Panc1 (cell line): ENCODE measurements at places on chromosomes 1 and 21.

- no peak overlapping the region for H3K4me3 ChIP-seq
- no peak for DNase-seq
- H3K27ac ChIP-seq: no peak overlapping the region
- no peaks in the 10 kb centered on the region for H3K36me3 ChIP-seq
- no peaks in the 10 kb centered on the region for H3K4me1 ChIP-seq
Observed at GRCh38 chr1:180273066-180273465, 43.0 kb downstream of the LHX4 start.

- H3K4me1 ChIP-seq: peaks cover 26% of the 10 kb centered on the region
- H3K36me3 ChIP-seq: peaks cover 6% of the 10 kb centered on the region; the same call in 1 of the 2 replicates
- DNase-seq: no peak
- H3K4me3 ChIP-seq: peak overlapping the region; percentile 88
- peak overlapping the region; percentile 93 for H3K27ac ChIP-seq
- no peaks in the 10 kb centered on the region for H3K27me3 ChIP-seq
Observed at GRCh38 chr1:58783090-58783992, 506 bp downstream of the JUN start.

DNA sequence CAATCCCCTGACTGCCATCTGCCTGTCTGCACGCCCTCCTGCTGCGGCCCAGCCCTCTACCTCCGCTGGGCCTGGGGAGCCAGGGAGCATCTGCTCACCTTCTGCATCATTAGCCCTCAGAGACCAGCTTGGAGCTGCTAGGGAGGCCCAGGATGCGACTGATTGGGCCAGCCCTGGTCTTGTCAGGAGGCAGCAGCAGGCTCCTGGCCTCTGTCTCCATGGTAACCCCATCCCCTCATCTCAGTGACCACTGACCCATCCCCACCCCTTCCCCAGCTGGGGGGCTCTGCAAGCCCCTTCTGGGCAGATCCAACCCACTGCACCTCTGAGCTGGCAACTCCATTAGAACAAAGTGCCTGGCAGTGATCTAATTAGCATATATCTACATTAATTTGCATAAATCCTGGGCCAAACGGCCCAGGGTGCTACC is 37.7 kb downstream of the NKAIN1 start:
- no peaks in the 10 kb centered on the region for H3K27me3 ChIP-seq
- H3K36me3 ChIP-seq: no peaks in the 10 kb centered on the region
- H3K4me1 ChIP-seq: no peaks in the 10 kb centered on the region
- no peak overlapping the region for H3K4me3 ChIP-seq
- no peak overlapping the region for H3K27ac ChIP-seq
- DNase-seq: no peak

DNA sequence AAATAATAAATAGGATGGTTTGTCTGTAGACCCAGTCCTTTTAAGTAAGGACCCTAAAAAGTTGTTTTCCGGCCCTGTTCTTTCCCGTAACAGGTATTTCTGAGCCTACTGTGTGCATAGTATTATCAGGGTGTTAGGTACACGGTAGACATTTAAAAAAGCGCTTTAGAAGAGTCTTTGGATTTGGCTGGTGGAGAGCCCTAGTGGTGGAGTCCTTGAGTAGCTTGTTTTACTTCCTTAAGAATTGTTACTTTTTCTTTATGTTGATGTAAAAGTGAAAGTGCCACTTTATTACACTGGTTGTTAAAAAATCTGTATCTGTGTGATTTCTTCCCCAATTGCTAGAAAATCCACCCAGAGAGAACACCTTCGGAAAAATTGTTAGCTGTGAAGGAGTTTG is 36.8 kb downstream of the SMYD2 start:
- H3K4me1 ChIP-seq: no peaks in the 10 kb centered on the region
- H3K4me3 ChIP-seq: no peak overlapping the region
- H3K27ac ChIP-seq: no peak overlapping the region
- no peaks in the 10 kb centered on the region for H3K36me3 ChIP-seq

DNA sequence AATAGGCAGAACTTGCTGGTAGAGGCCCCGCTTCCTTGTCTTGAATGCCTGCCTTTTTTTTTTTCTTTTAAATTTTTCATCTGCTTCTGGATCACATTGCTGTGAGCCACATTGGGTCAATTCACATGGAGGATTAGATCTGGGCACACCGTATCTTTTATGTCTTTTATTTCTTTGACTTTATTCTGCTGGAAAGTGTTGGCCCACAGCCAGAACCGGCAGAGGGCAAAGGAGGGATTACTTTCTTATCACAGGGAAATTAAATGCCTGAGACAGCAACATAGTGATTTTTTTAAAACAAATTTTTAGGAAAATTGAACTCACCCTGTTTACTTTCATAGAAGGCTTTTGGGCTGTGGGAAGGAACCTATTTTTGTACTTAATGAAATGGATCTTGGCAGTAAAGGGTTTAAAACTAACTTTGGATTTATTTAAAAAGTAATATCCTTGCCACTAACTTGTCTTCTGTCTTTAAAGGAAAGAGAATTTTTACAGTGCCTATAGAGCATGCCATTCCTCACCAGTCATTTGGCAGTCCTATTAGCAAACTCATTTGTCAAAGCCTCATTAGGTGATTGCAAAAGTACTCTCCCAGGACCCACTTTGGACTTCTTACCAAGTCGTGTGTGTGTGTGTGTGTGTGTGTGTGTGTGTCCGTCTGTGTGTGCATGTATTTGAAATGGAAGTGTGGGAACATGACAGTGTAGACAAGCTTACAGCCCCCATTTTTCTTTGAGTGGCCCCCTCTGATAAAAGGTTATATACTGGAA is 68.4 kb downstream of the ST6GALNAC3 start:
- H3K4me1 ChIP-seq: no peaks in the 10 kb centered on the region
- no peaks in the 10 kb centered on the region for H3K36me3 ChIP-seq
- DNase-seq: no peak

GRCh38 chr1:167463875-167464575 is 54.3 kb downstream of the CD247 start:
- H3K4me3 ChIP-seq: no peak overlapping the region
- no peaks in the 10 kb centered on the region for H3K4me1 ChIP-seq
- no peaks in the 10 kb centered on the region for H3K27me3 ChIP-seq

DNA sequence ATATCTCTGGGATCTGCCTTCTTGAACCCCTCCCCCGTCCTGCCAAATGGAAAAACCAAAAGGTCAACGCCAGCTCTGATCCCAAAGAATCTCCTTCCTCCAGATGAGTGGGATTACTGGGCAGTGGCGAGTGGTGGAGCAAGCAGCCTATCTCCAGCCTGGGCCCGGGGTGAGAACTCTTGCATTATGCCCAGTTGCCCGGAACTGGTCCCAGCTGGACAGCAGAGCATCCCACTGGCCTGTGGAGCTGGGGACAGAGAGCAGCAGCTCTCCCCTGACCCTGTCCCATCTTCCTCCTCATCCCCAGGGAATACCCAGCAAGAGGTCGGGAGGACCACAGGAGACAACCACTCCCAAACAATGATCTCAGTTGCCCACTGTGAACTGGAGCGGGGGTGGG is 130.5 kb downstream of the TMEM53 start:
- H3K27ac ChIP-seq: no peak overlapping the region
- no peaks in the 10 kb centered on the region for H3K4me1 ChIP-seq
- DNase-seq: no peak

GRCh38 chr1:26017606-26018005 is 4.0 kb upstream of the EXTL1 start:
- H3K27me3 ChIP-seq: no peaks in the 10 kb centered on the region
- H3K27ac ChIP-seq: no peak overlapping the region
- DNase-seq: no peak
- H3K4me3 ChIP-seq: no peak overlapping the region

GRCh38 chr1:162165528-162165927 is 96.0 kb downstream of the NOS1AP start:
- peaks cover 70% of the 10 kb centered on the region for H3K4me1 ChIP-seq
- DNase-seq: no peak
- H3K36me3 ChIP-seq: no peaks in the 10 kb centered on the region
- H3K27ac ChIP-seq: peak overlapping the region; percentile 71
- H3K27me3 ChIP-seq: no peaks in the 10 kb centered on the region

GRCh38 chr1:10529091-10529490 is 54.3 kb downstream of the PEX14 start:
- peak overlapping the region; percentile 92 for H3K27ac ChIP-seq
- H3K27me3 ChIP-seq: no peaks in the 10 kb centered on the region
- H3K36me3 ChIP-seq: no peaks in the 10 kb centered on the region
- H3K4me3 ChIP-seq: peak overlapping the region; percentile 38
- no peak for DNase-seq

DNA sequence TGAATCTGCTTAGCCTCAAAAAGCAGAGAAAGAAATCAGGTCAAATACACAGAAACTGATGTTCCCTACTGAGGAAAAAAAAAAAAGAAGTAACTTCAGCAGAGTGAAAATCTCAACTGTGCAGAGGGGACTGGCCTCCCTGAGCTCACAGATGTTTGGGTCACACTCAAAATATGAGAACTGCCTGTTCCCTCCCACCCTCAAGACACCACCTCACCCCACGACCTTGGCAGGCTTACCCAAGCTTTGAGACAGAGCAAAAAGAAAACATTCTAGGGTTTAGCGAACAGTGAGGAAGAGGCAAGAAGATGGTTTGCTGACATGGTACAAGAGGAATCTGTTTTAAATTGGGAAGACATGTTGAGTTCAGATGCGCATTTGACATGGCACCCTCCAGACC is 48.8 kb downstream of the NID1 start:
- H3K36me3 ChIP-seq: no peaks in the 10 kb centered on the region
- H3K4me1 ChIP-seq: no peaks in the 10 kb centered on the region
- H3K27ac ChIP-seq: no peak overlapping the region
- no peak for DNase-seq
- no peaks in the 10 kb centered on the region for H3K27me3 ChIP-seq

- DNase-seq: no peak
- H3K27me3 ChIP-seq: no peaks in the 10 kb centered on the region
- no peaks in the 10 kb centered on the region; the same call in none of the 2 replicates for H3K36me3 ChIP-seq
- no peak overlapping the region for H3K27ac ChIP-seq
- no peak overlapping the region for H3K4me3 ChIP-seq
Observed at GRCh38 chr21:44065428-44065827, 41.8 kb upstream of the PWP2 start.

GRCh38 chr1:65889441-65889840 is 96.7 kb downstream of the PDE4B start:
- no peak overlapping the region for H3K27ac ChIP-seq
- H3K36me3 ChIP-seq: no peaks in the 10 kb centered on the region
- no peaks in the 10 kb centered on the region for H3K27me3 ChIP-seq
- H3K4me3 ChIP-seq: no peak overlapping the region
- DNase-seq: no peak

DNA sequence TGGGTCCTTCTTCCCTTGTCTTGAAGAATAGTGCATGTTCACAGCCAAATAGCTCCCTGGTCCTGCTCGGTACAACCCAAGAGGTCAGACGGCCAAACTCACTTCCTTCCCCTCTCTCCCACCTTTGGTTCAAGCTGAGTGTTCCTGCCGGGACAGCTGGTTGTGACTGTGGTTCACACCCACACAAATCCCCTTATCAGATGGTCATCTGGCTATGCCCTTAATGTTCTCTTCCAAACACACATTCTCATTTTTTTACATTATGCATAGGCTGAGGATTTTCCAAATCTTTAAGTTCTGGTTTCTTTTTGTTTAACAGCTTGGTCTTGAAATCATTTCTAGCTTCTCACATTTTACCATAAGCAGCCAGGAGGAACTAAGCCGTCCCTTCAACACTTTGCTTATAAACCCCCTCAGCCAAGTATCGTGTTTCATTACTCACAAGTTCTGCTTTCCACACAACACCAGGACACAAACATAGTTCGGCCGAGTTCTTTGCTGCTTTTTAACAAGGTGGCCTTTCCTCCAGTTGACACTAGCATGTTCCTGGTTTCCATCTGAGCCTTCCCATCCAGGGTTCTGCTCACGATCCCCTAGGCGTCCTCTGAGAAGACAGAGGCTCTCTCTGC is 19.7 kb upstream of the TSPEAR start:
- no peak for DNase-seq
- no peaks in the 10 kb centered on the region for H3K4me1 ChIP-seq
- H3K27ac ChIP-seq: no peak overlapping the region

GRCh38 chr1:102837551-102837950 is 270.8 kb downstream of the COL11A1 start:
- no peak for DNase-seq
- no peak overlapping the region for H3K27ac ChIP-seq
- no peaks in the 10 kb centered on the region for H3K27me3 ChIP-seq
- H3K4me3 ChIP-seq: no peak overlapping the region
- no peaks in the 10 kb centered on the region for H3K4me1 ChIP-seq

- H3K4me3 ChIP-seq: no peak overlapping the region
- peak overlapping the region; percentile 78 for H3K27ac ChIP-seq
- H3K27me3 ChIP-seq: no peaks in the 10 kb centered on the region
- H3K4me1 ChIP-seq: peaks cover 32% of the 10 kb centered on the region
Observed at GRCh38 chr1:12433323-12434053, 184.5 kb downstream of the DHRS3 start.

GRCh38 chr1:85801520-85801919 is 93.3 kb upstream of the ZNHIT6 start:
- H3K4me1 ChIP-seq: no peaks in the 10 kb centered on the region
- no peaks in the 10 kb centered on the region for H3K36me3 ChIP-seq
- H3K4me3 ChIP-seq: no peak overlapping the region
- no peak overlapping the region for H3K27ac ChIP-seq
- peak; percentile 32 for DNase-seq

- H3K27ac ChIP-seq: no peak overlapping the region
- no peaks in the 10 kb centered on the region for H3K27me3 ChIP-seq
- no peak overlapping the region for H3K4me3 ChIP-seq
- no peaks in the 10 kb centered on the region for H3K36me3 ChIP-seq
Observed at GRCh38 chr21:39631842-39632562, 19.3 kb downstream of the B3GALT5 start.

DNA sequence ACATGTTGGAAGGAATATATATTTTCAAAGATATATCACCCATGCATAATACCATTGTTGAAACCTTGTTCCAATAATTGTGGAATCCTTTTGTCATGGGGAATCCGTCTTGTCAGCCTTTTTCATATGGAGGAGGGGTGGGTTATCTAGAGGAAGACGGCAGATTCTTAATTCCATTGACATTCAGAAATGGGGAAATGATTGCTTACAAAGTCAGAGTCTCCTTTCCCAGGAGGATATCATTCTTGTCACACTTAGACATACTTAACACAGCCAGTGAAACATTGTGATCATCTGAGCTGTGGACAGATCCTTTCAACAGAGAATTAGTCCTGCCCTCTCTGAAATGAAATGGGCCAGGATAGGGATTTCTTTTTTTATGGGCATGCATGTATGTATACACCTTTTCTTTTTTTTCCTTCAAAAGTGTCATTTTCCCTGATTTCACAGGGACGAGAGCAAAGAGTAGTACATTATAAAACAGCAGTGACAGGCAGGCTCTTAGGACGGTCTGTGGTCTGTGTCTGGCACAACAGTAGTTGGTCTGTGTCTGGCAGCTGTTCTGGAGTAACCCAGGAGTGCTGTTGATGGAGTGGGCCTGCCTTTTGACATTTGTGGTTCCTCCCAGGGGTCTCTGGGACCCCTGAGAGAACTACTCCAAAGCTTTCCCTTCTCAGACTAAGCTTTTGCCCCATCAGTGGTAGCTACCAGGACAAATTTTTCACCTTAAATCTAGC is 50.1 kb downstream of the VPS13D start:
- no peak overlapping the region for H3K4me3 ChIP-seq
- DNase-seq: no peak
- peaks cover 16% of the 10 kb centered on the region for H3K36me3 ChIP-seq
- no peaks in the 10 kb centered on the region for H3K4me1 ChIP-seq
- no peak overlapping the region for H3K27ac ChIP-seq
- H3K27me3 ChIP-seq: no peaks in the 10 kb centered on the region
